ENCODE measurements at places on chromosomes 1 and 21.

- no peak for DNase-seq
Measured at GRCh38 chr1:72341661-72342060, 59.3 kb upstream of the NEGR1 start.

DNA sequence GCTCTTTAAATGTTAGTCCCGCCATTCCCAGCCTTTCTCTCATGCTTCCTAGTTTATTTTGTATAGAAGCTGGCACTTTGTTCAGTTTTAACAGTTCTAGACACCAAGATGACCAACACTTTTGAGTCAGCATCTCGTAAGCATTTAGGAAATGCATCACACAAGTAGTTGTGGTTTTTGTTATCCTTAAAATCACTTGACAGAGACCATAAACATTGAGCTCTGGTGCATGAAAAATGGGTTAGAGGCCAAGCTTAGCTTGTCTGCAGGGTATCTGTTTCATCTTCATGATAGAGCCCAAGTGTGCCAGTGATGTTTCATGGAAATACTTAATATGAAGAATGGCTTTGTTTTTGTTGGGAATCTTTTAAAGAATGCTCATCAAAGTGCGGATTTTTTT lies 159.7 kb downstream of the DISP1 start:
- no peak for DNase-seq

GRCh38 chr1:63289135-63289534 lies 33.2 kb upstream of the FOXD3 start:
- DNase-seq, result no peak

- DNase-seq, result no peak
Measured at GRCh38 chr21:22890656-22891055, 1892.4 kb downstream of the NCAM2 start.

- DNase-seq, result no peak
Measured at GRCh38 chr1:16042096-16042495, 1.5 kb upstream of the CLCNKB start.

- no peak for DNase-seq
Measured at GRCh38 chr1:58460469-58460868, 86.1 kb downstream of the OMA1 start.

- no peak for DNase-seq
Measured at GRCh38 chr1:200710166-200710565, 28.5 kb upstream of the CAMSAP2 start.

Data from hematopoietic multipotent progenitor cell treated with erythropoietin and hydrocortisone succinate and interleukin-3 and kit ligand, for 15 days (in vitro differentiated cells).